ENCODE measurements at places on chromosomes 4 and X. TPM values are rescaled to one million over a fixed set of nuclear protein-coding genes. Genes with fewer than 3 reads are reported as not detected.

ALPK1 gene
- total RNA-seq: 50.2 TPM

PRIMPOL gene
- total RNA-seq: 22.3 TPM

ALB gene
- total RNA-seq: not detected

OCIAD2 gene
- 20.5 TPM for total RNA-seq

GUCY1A1 gene
- 23.4 TPM for total RNA-seq

GAGE2A gene
- not detected for total RNA-seq

PFKFB1 gene
- not detected for total RNA-seq

CT47A7 gene
- not detected for total RNA-seq

VCX3A gene
- not detected for total RNA-seq

PALLD gene
- total RNA-seq: 205 TPM

HTN3 gene
- total RNA-seq: not detected

FAM149A gene
- total RNA-seq: 9.4 TPM

USP17L29 gene
- not detected for total RNA-seq

CLIC2 gene
- 6.7 TPM for total RNA-seq

PTPN13 gene
- 55.2 TPM for total RNA-seq

SLC10A4 gene
- total RNA-seq: not detected

MAGEB10 gene
- total RNA-seq: not detected

PPARGC1A gene
- total RNA-seq: 4.4 TPM

XAGE2 gene
- not detected for total RNA-seq

MAGEA2 gene
- total RNA-seq: not detected

TMPRSS11F gene
- not detected for total RNA-seq

IL1RAPL1 gene
- total RNA-seq: 0.26 TPM

IL21 gene
- not detected for total RNA-seq

NAT8L gene
- 0.26 TPM for total RNA-seq

P2RY4 gene
- total RNA-seq: under 0.01 TPM

KCND1 gene
- 1.3 TPM for total RNA-seq

NRK gene
- total RNA-seq: 0.77 TPM

MGAT4D gene
- not detected for total RNA-seq

SRPK3 gene
- total RNA-seq: 0.51 TPM

RAB41 gene
- total RNA-seq: not detected

FBXL5 gene
- total RNA-seq: 120 TPM

CXCL5 gene
- total RNA-seq: 0.77 TPM

XPNPEP2 gene
- 1.5 TPM for total RNA-seq

SYN1 gene
- total RNA-seq: 0.17 TPM

MTMR8 gene
- 1.0 TPM for total RNA-seq

CXCL6 gene
- total RNA-seq: 0.77 TPM

JCHAIN gene
- total RNA-seq: 14.1 TPM
